ENCODE measurements at places on chromosomes 4 and X.

- no peak for DNase-seq
These were observed 675 bp downstream of the L1CAM start for GRCh38 chrX:153885208-153885787.

DNA sequence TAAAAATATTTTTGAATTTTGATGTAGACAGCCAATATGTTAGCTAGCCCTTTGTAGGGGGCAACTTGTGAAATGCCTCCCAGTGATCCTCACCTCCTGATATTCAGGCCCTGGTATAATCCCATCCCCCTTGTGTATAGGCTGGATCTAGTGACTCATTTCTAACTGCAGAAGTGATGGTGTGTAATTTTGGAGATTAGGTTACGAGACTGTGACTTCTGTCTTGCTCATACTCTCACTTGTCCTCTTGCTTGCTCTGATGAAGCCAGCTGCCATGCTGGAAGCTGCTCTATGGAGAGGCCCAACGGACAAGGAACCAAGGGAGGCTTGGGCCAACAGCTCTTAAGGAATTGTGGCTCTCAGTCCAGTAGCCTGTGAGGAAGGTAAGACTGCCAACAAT is 61.7 kb downstream of the GPR82 start:
- no peak for DNase-seq

- DNase-seq: no peak
These were observed 13.4 kb downstream of the LEF1 start for GRCh38 chr4:108155373-108155772.

DNA sequence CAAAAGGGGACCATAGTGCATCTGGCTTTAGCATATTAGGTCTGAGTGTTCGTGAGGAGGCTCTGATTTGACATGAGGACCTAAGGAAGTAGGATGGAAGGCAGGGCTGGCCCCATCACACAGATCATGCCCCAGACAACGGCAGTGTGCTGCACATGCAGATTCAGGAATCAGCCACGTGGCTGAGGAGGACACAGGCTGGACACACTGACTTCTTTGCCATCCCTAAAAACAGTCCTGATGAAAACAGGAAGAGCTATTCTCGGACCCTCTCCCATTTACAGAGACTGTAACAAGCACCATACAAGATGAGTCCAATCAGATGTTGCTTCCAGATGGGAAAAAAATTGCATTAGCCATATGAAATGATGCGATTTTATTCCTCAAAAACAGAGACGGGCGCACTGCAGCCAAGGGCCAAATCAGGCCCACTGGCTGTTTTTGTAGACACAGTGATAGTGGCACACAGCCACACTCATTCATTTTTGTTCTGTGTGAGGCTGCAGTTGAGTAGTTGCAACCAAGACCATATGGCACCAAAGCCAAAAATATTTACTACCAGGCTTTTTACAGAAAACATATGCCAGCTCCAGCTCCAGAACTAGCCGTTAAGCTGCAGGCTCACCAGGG is 41.0 kb downstream of the ACSL1 start:
- DNase-seq: no peak

GRCh38 chr4:17523662-17524061 is 8.7 kb downstream of the CLRN2 start:
- no peak for DNase-seq

- DNase-seq: no peak
These were observed 609.3 kb downstream of the FSTL5 start for GRCh38 chr4:161554372-161554990.

Measured in activated T-cell treated with anti-CD3 and anti-CD28 coated beads for 4 hours (primary cell).